Right ventricle myocardium inferior (tissue), 1 donor: ENCODE measurements at places on chromosomes 1 and 21. TPM values are rescaled to one million over a fixed set of nuclear protein-coding genes. Genes with fewer than 3 reads are reported as not detected.

DNA sequence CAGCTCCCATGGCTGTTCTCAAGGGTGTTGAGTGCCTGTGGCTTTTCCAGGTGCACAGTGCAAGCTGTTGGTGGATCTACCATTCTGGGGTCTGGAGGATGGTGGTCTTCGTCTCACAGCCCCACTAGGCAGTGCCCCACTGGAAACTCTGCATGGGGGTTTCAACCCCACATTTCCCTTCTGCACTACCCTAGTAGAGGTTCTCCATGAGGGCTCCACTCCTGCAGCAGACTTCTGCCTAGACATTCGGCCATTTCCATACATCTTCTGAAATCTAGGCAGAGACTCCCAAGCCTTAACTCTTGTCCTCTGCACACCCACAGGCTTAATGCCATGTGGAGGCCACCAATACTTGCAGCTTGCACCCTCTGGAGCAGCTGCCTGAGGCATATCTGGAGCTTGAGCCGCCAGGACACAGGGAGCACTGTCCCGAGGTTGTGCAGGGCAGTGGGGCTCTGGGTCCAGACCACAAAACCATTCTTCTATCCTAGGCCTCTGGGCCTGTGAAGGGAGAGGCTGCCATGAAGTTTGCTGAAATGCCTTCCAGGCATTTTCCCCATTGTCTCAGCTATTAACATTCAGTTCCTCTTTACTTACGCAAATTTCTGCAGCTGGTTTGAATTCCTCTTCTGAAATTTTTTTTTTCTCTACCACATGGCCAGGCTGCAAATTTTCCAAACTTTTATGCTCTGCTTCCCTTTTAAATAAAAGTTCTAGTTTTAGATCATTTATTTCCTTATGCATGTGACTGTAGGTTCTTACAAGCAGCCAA is 8.8 kb upstream of the CAPN8 start:
- no peak for DNase-seq

DNA sequence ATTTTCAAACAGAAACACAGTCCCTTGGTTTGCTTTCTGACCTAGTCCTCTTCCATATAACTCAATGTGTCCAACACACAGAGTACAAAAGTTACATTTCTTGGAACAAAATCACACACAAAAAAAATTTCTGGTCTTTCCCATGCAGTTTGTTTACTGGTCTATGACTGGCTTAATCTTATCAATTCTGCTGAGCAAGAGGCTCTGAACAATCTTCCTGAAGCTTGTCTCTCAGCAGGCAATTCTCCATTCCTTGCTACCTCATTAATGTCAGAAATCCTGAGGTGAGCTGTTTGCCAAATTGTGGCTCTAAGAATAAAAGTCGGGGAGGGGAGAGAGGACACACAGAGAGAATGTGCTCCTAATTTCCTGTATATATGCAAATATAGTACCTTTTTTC is 423.6 kb downstream of the HLX start:
- DNase-seq: no peak

DNA sequence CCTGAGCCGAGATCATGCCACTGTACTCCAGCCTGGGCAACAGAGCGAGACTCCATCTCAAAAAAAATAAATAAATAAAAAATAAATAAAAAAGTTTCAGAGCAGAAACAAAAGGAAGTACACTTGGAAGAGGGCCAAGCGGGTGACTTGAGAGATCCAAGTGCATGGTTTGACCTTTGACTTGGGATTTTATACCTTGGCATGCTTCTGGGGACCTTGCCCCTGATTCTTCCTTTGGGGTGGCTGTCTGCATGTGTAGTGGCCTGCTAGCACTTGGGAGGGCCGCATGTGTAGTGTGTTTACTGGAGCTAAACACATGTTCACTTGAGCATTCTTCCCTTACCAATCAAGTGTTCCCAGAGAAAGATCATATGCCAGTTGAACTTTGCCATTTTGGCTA is 114.0 kb downstream of the DTL start:
- no peak for DNase-seq

DNA sequence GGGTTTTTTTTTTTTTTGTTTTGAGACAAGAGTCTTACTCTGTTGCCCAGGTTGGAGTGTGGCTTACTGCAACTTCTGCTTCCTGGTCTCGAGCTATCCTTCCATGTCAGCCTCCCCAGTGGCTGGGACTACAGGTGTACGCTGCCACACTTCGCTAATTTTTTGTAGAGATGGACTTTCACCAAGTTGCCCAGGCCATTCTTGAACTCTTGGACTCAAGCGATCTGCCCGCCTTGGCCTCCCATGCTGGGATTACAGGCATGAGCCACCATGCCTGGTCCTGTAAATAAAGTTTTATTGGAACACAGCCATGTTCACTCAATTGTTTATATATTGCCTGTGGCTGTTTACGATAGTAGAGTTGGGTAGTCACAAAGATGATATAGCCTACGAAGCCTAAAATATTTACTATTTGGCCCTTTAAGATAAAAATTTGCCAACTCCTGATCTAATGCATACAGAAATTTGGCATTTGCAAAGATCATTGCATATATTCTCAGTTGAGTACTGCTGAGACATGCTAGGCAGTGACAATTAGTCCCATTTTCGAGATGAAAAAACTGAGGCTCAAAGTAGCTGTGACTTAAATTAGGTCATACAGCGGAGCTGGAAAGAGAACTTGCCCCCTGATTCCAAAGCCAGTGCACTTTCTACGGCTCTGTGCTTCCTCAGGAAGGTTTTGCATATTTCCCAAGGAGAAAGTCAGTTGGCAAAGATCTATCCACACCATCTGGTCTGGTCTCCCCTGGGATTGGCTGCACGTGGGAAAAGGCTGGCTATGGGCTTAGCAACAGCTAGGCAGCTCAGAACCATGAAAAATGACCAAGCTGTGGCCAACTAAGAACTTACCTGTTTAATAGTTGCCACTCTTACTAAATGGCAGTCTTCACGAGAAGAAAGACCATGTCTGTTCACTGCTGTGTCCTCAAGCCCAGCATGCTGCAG is 19.4 kb downstream of the MECR start:
- DNase-seq: no peak

- DNase-seq: no peak
These were observed 296.1 kb downstream of the PTPRC start for GRCh38 chr1:198934901-198935305.

- no peak for DNase-seq
These were observed 257.5 kb downstream of the KIF26B start for GRCh38 chr1:245412306-245412705.

DNA sequence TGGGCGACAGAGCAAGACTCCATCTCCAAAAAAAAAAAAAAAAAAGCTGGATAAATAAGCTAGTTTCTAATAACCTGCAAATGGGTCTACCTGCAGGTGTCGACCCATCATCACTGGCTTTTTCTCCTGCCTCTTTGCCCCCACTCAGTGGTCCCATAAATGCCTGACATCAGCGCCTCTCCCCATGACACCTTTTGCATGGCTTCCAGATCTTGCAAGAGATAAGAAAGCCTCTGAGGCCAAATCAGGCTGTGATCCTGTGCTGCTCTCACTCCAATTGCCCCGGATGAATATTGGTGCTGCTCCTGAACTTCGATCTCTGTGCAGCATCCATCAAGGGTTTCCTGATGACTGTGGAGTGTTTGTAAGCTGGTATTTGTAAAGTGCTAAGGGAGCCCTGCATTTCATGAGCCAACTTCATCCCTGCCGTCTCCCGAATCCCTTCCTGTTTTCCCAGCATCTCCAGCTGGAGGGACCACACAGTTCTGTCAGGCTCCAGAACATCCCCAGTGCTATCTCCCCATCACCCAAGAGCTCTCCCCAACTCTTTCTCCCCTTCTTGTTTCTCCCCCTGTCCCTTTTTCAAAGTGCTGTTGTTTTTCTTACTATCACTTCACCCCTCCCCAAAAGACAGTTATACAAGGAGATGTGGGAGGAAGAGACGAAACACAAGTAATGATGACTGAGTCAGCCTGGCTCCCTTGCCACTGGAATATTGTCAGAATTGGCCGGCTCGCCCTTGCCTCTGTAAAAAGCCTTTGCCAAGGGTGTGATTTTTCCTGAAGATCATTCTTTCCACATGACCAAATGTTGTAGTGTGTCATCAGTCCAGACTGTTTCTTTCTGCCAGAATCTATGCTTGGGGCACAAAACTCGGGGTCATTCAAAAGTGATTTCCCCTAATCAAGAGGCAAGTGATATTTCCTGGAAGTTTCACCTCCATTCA is 2.8 kb upstream of the EFHD2 start:
- DNase-seq: no peak

DNA sequence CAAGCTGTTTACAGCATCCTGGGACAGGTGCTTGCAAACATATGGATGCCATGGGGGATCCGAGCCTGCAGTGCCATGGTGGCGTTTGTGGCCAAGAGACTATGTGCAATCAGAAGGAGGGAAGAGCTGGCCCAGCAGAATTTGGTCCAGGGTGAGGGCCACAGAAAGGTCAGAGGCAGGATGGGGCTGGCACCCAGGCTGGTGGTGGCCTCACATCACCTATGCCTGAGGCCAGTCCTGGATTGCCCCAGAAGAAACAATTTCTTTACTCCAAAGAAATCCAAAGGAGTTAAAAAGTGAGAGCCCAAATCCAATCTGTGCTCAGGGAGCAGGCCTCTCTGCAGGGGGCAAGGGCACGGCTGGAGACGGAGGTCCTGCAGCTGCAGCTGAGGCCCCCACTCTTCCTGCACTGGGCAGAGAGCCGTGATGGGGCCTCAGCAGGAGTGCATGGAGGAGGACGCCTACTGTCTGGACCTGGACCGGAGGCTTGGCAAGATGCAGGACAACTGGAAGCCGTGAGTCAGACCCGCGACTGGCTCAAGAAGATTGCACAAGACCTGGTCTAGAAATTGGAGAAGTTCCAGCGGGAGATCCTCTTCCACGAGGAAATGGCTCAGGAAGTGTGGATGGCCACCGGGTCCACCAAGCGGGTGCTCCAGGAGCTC is 163.5 kb downstream of the RYR2 start:
- DNase-seq: peak; percentile 86

- peak; percentile 7 for DNase-seq
These were observed 16.0 kb downstream of the CHD5 start for GRCh38 chr1:6163973-6164617.

- no peak for DNase-seq
These were observed 97.8 kb downstream of the BEND5 start for GRCh38 chr1:48678710-48679505.

The DAB1 gene
- total RNA-seq: 9.0 TPM

The CFHR4 gene
- total RNA-seq: not detected

The DMBX1 gene
- not detected for total RNA-seq

The B3GALT5 gene
- 0.16 TPM for total RNA-seq
